ENCODE measurements at places on chromosomes 2 and 18.

- DNase-seq: no peak
Measured at GRCh38 chr2:160426604-160427003, 67.0 kb downstream of the RBMS1 start.

DNA sequence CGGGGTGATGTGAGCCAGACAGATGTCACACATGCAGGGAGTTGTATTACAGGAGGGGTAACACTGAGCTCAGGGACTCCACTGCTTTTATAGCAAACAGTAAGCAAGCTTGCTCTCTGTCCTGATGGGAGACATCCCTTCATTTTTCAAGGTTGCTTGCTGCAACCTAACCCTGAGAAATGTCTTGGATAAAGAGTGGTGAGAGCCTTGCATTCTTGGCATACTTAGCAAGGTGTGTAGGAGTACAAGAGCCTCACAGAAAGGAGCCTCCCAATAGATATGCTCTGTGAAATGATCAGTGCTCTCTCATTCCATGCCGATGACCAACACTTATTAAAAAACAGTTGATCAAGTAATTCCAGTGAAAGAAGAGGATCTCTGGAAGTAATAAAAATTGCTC, 8.1 kb downstream of the PFN4 start:
- no peak for DNase-seq

- peak; percentile 72 for DNase-seq
Measured at GRCh38 chr2:43219383-43220228, 6.8 kb downstream of the ZFP36L2 start.

- DNase-seq: no peak
Measured at GRCh38 chr2:120600335-120600734, 135.3 kb upstream of the GLI2 start.

- DNase-seq: no peak
Measured at GRCh38 chr2:100476606-100477005, 6.3 kb downstream of the NMS start.

Measured in stimulated activated CD4-positive, alpha-beta T cell treated with anti-CD3 and anti-CD28 coated beads, Interleukin-4, amount 100 ng/mL, for 48 hours (primary cell).